ENCODE measurements at places on chromosomes 2 and 18. TPM values are rescaled to one million over a fixed set of nuclear protein-coding genes. Genes with fewer than 3 reads are reported as not detected.
A peak's percentile ranks its signal among the peaks of the same experiment; 100 is the strongest.

ECEL1 gene
- 0.39 TPM for polyA plus RNA-seq

MERTK gene
- polyA plus RNA-seq = 4.4 TPM

DNA sequence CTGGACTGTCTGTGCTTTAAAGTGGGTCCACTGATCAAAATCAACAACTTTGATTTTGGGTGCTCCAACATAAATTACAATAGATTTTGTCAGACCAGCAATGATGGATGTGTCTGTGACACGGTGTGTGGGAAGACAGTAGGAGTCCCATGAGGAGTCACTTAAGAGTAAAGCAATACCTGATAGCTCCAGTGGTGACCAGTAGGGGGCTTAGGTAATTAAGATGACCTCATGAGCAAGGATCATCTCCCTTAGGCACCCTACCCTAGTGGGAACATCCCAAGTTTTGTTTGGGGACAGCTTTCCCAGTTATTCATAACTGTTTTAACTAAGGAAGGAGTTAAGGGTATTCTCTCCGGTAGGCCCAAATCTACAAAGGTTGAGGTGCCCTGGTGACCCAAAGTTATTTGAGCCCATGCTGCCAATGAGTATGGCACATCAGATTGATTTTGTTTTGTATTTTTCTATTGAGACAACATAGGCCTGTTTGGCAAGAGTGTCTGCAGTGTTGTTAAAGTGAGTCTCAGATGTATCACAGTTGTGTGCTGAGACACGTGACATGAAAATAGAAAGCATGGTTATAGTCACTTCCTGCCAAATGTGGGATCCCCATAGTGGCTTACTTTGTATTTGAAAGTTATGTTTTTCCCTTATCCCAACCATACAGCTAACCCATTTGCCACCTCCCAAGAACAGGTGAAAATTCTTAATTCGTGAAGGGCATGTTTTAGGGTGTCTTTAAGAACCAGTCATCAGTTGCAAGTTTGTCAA, 1337.6 kb upstream of the SLC39A10 start:
- DNase-seq = no peak

- DNase-seq = peak; percentile 56
These were observed 38.2 kb downstream of the ACVR1 start for GRCh38 chr2:157837851-157838441.

- DNase-seq = no peak
These were observed 186.4 kb downstream of the PIK3C3 start for GRCh38 chr18:42141439-42141838.

DNA sequence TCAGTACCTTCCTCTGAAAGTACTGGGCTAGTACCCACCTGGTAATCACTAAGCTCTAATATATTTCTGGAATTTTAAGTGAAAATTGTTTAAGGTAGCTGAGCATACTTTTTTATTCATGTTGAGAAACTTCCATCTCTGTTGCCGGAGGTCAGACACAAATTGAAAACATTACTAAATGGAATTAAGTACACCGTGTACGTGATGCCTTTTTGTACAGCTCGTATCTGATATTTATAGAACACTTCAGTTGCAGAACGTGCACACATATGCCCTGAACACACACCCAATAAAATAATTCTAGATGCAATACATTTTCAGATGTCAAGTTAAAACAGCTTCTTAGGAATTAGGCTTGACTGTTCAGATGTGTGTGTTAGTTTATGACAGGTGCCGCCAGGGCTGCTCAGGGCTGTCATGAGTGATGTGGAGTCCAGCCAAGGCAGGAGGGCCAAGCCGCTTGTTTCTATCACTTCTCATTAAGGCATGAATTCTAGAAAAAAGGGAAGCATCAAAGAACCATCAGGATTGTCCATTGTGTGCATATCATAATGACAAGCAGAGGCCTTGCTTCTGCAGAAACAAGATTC, 80.9 kb upstream of the FOSL2 start:
- no peak for DNase-seq

EDAR gene
- polyA plus RNA-seq = not detected

PROC gene
- 0.93 TPM for polyA plus RNA-seq

ATP8B1 gene
- 4.5 TPM for polyA plus RNA-seq

- DNase-seq = no peak
These were observed 47.7 kb downstream of the RRM2 start for GRCh38 chr2:10170256-10170655.

LRP2 gene
- polyA plus RNA-seq = 0.05 TPM

FRZB gene
- polyA plus RNA-seq = 40.4 TPM

DNA sequence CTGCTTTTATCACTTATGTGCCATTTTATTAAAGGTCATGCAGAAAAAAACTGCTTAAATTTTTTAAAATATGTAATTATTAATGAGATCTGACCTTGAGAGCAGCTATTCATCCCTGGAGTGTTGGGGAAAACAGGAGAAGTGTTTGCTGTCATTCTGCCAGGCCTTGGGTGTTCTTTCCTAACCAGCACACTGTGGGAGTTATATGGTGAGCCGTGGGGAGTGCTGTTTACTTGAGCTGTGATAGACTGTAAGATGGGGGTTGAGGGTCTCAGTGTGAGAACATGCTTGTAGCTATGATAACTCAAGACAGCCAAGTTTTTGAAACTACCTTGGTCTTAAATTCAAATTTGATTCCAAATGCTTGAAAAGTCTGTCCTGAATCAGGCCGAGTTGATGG, 101.3 kb upstream of the ARHGAP28 start:
- DNase-seq = no peak

DNA sequence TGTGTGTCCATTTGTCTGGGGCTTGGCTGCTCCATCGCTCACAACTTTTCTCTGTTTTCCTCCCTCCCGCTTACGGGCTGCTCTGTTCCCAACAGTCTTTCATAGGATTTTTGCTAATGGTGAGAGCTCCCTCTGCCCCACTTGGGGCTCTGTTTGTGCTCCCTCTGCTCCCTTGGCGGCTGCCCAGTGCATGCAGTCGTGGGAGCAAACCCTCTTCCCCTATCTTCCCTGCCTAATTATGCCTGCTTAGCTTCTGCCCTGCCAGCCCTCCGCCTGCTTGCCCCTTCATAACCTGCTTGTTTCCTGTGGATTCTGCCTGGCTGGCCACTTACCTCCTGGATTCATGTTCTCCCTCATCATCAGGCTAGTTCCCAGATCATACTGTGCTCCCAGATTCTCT, 6.6 kb upstream of the KRTCAP3 start:
- DNase-seq = no peak

- no peak for DNase-seq
These were observed 5.2 kb upstream of the NCAPH start for GRCh38 chr2:96330407-96330806.

- no peak for DNase-seq
These were observed 2.6 kb downstream of the CLIP4 start for GRCh38 chr2:29117636-29118303.

GRCh38 chr18:24041691-24042090, 27.1 kb downstream of the TTC39C start:
- DNase-seq = no peak

DNA sequence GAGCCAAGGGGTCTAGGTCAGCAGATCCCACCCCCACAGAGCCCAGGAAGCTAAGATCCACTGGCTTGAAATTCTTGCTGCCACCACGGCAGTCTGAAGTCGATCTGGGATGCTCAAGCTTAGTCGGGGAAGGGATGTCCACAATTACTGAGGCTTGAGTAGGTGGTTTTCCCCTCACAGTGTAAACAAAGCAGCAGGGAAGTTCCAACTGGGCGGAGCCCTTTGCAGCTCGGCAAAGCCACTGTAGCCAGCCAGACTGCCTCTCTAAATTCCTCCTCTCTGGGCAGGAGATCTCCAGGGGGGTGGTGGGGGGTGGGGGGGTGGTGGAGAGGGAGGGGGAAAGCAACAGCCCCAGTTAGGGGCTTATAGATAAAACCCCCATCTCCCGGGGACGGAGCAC, 419.5 kb downstream of the NUP35 start:
- no peak for DNase-seq

PELI1 gene
- polyA plus RNA-seq = 14.6 TPM

- DNase-seq = no peak
These were observed 12.0 kb downstream of the TCF4 start for GRCh38 chr18:55576001-55576400.

DNA sequence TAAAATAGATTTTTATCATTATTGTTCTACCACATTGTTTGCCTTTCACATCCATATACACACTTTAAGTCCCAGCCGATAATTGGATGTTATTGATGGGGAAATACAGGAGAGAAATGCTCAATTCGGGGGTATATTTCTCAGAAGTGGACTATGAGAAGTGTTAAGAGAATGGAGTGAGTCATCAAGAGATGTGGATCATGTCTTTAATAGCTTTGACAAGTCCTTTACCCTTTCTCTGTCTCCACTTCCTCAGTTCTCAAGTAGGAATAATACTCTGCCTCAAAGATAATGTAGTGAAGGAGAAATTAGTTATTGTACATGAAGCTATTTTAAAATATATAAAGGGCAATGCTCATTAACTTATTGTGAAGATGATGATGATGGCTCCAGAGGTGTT, 1017.6 kb upstream of the PIK3C3 start:
- DNase-seq = no peak

GAD1 gene
- 0.57 TPM for polyA plus RNA-seq

DNA sequence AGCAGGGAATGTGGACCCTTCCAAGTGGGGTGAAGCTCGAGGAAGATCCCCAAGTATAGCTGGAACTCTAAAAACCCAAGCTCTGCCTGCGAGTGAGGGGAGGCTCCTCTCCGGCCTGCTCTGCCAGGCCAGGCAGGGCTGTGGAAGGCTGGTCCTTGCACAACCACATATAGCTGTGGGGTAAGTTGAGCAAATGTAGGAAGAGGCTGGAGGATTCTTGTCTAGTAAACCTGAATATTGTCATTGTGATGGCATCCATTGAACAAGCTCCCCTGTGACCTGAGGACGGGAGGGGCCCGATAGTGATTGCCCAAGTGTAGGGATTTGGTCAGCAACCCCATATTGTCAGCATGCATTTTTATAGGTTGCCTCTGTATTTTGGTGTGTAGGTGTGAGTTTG, 103.0 kb downstream of the ACKR3 start:
- no peak for DNase-seq

DNA sequence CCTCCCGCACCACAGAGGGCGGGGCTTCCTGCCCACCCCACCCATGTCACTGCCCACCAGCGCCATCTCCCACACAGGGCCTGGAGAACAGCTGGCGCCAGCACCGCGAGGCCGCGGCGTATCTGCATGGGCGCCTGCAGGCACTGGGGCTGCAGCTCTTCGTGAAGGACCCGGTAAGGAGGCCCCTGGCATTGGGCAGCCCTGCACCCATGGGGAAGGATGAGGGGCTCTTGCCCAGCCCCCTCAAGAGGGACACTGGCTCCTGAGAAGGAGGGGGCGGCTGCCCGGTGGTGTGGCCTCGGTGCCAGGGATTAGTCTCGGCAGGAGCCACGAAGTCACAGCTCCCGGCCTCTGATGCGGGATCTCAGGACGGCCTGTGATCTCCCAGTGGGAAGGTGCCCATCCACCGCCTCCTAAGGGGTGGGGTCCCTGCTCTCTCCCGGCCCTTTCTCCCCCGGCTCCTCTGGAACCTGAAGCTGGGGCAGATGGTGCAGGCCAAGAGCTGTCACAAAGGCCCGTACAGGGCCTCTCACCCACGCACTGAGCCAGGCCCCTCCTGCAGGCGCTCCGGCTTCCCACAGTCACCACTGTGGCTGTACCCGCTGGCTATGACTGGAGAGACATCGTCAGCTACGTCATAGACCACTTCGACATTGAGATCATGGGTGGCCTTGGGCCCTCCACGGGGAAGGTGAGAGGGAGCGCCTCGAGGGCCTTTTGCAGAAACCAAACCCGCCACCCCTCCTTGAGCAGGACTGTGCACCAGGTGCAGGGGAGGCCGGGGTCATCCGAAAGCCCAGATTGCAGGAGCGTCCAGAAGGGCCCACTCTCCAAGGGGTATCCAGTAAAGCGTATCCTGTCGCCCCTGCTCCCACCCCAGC, 9.1 kb downstream of the AGXT start:
- no peak for DNase-seq

GRCh38 chr2:103285354-103285753, 523.5 kb downstream of the TMEM182 start:
- DNase-seq = no peak

SALL3 gene
- polyA plus RNA-seq = not detected

GALNT3 gene
- 1.3 TPM for polyA plus RNA-seq

TIMM21 gene
- 41.6 TPM for polyA plus RNA-seq

TUBA3E gene
- polyA plus RNA-seq = not detected

RALBP1 gene
- 43.5 TPM for polyA plus RNA-seq

KLHL29 gene
- polyA plus RNA-seq = 7.6 TPM

- DNase-seq = no peak
These were observed 1.9 kb downstream of the CNGA3 start for GRCh38 chr2:98348066-98348561.

GRCh38 chr18:37741032-37741623, 175.5 kb upstream of the CELF4 start:
- no peak for DNase-seq

ALPG gene
- polyA plus RNA-seq = not detected

- no peak for DNase-seq
These were observed 435 bp downstream of the RNF181 start for GRCh38 chr2:85596026-85596333.

DNA sequence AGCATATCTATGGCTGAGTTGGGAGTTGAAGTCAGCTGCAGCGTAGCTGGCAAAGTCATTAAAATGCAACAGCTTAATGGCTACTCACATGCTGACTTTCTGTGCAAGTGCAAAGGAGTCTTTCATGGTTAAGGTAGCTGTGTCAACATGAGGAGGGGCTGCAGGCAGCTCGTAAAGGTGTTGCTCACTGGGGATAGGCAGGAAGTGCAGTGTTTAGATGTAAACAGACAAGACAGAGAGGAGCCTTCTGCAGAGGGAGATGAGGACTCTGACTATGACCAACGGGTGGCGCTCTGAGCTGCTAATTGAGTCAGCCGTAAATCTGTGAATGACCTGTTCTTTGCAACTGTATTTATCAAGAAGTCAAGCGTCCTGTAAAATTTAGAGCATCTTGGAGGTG, 22.3 kb upstream of the CAVIN2 start:
- no peak for DNase-seq

DNA sequence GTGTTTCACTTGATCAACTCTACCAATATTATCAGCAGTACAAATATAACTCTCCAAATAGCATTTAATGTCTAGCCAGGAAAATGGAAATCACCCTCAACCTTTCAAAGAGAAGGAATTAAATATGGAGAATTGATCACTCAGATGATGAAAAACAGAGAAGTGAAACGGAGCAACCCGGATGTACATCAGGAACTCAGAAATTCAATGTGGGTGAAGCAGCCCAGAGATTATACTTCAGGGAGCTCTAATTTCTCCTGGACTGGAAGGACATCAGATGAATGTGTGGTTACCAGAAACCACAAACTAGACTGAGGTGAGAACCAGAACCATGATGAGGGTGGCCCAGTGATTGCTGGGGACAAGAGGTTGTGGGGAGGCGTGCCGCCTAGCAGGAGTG, 35.5 kb upstream of the COBLL1 start:
- DNase-seq = no peak

- peak; percentile 63 for DNase-seq
These were observed 2.2 kb upstream of the KCNH7 start for GRCh38 chr2:162840598-162841246.

All from hindlimb muscle (tissue), 1 donor.